ENCODE measurements at places on chromosomes 5 and 9.

- DNase-seq = no peak
Observed at GRCh38 chr9:125985142-125985997, 238.2 kb downstream of the PBX3 start.

DNA sequence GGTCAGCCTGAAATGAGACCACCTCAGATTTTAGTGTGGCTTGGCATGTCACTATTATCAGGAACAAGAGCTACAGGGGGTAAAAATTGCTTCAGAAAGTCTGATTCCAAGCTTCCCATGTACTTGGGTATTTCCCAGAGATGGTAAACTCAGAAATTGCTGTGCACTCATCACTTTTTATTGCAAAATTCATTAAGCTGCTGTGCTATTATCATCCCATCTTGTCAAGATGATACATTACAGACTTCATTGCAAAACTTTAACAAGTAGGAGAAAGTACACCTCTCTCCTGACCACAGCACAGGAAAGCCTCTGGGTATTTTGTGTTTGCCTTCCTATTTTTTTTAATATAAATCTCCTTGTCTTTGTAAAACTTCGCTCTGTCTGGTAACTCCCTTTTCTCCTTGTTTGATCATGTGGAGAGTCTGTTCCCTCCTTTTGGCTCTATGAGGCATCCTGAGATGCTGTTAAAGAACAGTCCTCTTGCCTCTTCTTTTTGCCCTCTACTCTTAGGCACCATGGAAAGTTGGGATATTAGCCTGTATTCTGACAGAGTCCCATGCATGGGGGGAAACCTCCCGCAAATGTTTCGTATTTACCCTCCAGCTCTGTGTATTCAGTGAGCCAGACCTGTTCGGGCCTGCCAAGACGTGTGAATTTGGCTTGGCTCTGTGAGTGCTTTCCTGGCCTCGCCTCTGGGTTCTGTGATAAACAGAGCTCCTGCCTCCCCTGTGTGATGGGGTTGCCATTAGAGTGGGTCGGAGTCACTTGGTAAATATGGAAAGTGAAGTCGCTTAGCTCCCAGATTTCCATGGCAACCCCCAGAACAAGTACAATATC, 260.7 kb downstream of the NR3C1 start:
- no peak for DNase-seq

DNA sequence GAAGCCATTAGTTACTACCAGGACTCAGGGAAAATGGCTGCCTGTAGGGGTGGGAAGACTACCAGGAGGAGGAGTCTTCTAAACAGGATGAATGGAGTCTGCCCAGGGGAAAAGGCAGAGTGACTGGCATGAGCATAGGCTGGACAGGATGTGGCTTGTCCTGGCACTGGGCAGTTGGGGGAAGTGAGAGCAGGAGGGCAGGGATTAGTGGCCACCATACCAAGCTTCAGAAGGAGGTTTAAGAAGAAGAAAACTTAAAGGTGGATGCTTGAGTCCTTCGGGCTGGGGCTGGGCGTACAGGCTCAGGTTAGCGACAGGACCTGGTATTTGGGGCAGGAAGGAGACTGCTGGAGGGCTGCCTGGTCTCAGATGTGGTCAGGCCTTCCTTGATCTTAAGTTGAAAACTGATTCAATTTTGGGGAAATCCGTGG, 5.0 kb upstream of the NSD1 start:
- no peak for DNase-seq

DNA sequence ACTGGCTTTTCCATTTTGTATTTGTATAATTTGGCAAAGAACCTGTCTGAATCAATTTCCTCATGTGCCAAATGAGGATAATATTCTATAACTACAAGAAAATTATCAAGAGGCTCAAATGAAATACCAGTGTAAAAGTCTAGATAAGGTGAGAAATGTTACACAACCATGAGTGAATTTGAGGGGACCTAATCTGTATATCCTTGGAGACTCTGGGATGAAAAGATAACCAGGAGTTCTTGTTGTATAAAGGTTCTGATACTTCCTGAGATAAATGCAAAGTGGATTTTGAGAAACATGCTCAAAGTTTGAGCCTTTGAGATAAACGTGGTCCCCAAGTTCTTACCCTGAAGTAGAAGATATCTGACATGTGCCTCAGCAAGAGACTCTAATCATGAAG, 120.3 kb upstream of the SLC12A2 start:
- no peak for DNase-seq

GRCh38 chr5:11212706-11213105, 451.7 kb upstream of the DAP start:
- no peak for DNase-seq

DNA sequence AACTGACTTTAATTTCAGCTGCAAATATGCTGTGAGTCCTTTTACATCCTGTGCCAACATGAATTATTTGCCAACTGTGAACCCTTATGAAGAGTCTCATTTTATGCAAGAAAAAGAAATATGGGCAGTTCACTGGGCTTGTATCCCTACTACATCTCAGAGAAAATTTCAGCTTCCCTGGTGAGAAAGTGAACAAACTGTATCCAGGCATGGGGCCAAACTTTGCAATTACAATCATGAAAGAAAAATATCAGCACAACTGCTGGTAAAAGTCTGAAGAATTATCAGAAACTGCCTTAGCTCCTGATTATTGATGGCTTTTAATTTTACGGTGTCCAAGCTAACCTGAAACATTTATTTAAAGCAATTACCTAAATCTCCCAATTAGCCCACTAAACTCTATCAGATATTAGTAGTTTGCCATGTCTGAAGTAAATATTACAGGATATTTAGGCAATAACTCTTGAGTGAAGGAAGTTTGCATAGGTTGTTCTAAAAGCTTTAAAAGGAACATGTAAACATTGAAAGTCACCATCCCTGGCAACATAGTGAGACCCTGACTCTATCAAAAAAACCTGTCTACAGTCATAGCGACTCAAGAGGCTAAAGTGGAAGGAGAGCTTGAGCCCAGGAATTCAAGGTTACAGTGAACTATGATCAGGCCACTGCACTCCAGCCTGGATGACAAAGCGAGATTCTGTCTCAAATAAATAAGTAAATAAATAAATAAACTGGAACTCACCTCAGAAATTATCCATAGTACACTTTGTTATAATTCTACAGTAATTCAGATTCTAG, 83.9 kb upstream of the HCN1 start:
- DNase-seq = no peak

DNA sequence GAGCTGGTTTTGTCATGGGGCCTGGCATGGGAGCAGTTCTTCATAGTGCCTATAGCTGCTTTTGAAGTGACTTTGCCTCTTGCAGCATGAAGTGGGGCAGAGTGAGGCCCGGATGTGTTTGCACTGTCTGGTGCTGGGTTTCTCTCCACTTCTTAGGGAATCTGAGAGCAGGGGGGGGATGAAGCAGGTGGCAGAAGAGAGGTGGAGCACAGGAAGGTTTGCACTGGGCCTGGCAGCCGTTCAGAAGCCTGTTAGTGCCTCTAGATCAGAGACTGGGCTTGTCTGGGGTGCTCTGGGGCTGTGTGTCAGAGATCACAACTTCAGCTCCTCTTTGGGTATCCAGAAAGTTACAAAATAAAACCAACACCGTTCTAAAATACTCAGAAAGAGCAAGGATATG, 18.4 kb downstream of the USP20 start:
- DNase-seq = no peak

DNA sequence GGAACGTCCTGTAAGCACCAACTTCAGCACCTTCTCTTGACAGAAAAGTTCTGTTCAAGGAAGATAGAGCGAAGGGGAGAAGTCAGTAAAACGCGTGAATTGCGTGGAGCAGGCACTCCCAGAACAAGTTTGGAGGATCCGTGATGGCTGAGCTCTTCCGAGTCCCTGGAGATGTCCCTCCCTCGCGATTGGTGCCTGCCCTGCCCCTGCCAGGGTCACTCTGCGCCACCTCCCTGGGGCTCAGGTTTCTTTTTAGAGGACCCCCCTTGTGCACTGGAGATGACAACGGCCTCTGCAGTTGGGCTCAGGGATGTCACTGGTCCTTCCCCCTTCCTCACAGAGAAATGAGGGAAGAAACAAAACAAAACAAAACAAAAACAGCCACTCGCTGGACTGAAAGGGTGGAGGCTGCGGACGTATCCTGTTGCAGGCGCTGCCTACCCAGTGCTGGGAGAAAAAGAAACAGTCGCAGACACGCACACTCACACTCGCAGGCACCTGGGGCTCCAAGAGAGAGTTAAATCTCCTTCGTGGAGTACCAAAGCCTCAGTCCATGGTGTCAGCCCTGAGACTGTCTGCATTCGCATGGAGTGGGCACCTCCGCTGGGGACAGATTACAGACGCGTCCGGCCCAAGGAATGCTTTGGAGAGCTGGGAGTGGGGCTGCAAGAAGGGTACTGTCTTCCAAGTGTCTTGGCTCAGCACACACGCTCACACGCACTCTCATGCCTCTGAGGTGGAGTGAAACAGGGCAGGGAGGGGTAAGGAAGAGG, 512.7 kb downstream of the SLCO4C1 start:
- no peak for DNase-seq

DNA sequence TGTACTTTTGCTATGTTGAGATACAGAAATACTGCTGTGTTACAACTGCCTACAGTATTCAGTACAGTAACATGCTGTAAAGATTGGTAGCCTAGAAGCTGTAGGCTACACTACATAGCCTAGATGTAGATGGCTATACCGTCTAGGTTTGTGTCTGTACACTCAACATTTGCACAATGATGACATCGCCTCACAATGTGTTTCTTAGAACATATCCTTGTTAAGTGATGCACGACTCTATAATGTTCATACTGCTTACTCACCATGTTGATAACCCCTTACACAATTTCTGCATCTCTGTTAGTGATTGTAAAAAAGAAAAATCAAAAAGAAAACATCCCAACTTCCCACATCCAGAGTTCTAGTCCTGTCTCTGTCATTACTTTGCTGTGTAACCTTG, 450.0 kb downstream of the CCDC171 start:
- DNase-seq = no peak

DNA sequence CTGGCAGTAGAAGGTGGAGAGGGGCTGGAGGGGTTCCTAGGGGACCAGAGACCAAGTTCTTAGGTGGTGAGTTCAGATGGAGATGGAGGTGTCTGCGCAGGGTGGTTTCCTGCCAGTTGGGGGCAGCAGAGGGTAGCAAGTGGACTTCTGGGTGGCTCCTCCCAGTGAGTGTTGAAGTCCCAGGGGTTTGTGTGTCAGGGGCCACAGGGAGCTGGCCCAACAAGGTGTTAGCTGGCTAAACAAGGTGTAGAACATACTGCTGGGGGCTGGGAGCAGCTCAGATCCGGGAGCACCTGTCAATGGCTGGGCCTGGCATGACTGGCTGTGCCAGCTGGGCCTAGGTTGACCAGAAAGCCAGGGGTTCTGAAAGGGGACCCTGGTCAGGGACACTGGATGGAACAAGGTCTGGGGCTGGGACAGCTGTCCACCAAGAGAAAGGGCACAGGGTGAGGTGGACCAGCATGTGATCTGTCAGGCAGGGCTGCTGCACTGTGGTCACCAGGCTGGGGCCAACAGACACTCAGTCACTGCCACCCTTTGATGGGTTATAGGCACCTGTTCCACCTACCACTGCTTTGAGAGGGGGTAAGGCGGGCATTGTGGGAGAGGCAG, 35.6 kb downstream of the DAB2IP start:
- DNase-seq = peak; percentile 78

GRCh38 chr5:135941711-135942110, 13.1 kb downstream of the LECT2 start:
- DNase-seq = no peak

- DNase-seq = no peak
Observed at GRCh38 chr9:101220341-101220740, 164.5 kb downstream of the BAAT start.

DNA sequence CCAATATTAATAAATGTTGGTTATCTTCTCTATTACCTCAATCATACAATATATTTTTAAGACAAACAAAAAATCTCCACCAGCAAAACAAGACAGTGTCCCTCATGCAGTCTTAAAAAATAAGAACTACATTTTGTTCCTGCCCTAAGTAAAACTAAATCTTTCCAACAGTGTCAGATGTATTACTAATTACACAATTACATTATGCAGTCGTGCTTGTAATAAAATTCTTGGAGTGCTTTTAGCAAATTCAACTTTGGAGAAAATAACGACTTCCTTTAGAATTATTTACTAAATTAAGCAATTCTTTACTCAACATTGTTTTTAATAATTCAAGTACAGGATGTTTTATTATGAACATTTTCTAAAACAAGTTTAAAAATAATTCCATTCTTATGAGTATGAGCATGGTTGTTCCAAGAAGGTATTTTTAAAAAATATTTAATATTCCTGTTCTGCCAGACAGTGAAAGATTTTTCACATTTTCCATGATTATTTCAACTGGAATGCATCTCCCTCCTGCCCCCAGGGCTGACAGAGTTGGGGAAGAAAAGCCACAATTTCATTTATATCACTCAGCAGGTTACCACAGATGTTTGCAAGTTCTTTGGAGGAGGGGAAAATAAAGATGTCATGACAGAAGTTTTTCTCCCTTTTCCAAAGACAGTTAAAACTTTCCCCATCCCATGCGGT, 137.9 kb downstream of the FAM114A2 start:
- DNase-seq = no peak

DNA sequence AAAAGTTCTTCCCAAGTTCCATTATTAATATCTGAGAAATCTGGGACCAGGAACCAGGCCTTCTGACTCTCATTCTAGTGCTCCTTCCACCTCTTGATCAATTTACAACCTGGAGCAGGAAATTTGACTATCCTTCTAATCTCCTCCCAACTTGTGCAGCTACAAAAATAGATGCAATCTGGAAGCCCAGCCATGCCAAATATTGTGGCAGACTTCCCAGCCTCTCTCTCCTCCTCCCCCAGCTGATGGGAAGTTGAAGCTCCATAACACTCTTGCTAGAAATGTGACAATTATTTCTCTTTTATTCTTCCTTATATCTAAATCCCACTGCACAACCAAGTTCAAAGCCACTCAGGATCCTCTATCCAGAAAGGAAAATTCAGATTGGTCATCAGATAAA, 252.1 kb downstream of the SEC61B start:
- DNase-seq = no peak

DNA sequence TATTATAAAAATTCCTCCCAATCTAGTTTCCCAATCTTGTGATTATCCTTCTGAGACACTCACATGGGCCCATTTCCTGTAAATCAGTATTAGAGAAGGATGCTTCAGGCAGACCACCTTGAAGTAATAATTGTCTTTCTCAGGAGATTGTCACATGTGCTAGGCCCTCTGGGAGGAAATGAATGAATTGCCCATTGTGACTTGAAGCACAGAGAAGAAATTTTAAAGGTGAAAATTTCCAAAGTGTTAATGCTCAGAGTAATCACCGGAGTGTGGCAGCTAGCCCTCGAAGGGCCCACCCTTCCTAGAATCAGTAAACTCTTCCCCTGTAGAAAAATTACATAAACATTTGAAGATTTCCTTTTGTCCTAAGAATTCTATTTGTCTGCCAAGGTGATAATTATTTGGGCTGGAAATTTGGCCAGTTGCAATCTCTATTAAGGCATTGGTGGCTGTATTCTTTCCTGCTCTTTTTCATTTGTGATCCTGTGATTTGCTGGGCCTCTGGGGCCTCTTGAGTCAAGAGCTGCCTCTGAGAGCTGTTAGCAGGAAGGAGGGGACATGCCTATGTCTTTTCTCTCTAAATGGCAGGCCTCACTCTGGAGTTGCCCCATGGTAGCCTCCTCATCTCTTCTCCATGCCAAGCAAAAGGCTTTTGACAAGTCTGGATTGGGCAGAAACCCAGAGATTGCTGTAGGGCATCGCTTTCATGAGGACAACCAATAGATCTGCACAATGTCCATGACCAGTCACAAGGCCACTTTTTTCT, 371.5 kb upstream of the ACTBL2 start:
- DNase-seq = no peak
